Activated CD4-positive, alpha-beta T cell treated with anti-CD3 and anti-CD28 coated beads, Interleukin-10, Interleukin-2, amounts not matched to agents 100 ng/mL and 50 ng/mL, durations not matched to agents 16 hours and 8 hours (primary cell): ENCODE measurements at places on chromosomes 4 and X.

DNA sequence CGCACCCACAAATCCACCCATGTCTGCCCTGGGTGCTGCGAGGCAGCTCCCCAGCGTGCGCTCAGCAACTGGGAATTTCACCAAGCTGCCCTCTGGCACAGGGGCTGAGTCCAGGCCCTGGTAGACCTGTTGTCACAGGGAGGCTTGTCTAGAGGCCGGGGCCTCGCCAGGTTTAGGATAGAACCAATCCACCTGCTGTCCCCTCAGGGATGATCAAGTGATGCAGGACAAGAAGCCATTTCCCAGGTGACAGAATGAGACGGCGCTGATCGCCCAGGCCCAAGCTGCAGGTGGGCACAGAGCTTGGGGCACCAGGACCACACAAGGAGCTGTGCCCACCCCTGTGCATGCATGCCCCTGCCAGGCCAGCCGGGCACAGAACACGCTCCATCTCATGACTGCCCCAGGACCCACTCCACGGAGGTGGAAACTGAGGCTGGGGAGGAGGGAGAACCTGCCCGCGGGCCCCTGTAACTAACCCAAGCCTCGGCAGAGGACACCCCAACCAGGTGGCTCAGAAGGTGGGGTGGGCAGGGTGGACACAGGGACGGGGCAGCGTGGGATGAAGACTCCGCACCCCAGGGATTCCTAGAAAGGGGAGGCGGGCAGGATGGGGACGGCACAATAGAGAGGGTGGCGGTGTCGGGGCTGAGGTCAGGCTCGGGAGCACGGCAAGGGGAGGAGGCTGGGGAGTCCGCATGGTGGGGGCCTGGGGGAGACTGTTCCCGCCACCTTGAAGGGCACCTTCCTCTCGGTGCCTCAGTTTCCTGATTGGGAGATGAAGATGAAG, 78.0 kb downstream of the ZFYVE28 start:
- no peak for DNase-seq

DNA sequence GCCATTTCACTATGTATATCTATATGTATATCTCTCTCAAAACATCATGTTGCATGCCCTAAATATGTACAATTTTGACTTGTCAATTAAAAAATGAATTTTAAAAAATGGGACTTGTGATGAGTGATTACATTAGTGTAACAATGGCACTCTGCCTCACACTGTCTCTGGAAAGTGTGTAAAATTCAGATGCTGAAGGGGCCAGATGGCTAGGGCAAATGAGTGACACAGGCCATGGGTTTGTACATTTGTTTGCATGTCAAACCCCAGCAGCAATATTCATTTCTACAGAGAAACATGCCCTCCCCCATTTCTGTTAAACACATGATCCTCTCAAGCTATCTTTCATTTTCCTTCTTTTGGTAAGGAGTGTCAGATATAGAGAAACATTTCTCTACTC, 8.1 kb downstream of the SCARB2 start:
- no peak for DNase-seq

DNA sequence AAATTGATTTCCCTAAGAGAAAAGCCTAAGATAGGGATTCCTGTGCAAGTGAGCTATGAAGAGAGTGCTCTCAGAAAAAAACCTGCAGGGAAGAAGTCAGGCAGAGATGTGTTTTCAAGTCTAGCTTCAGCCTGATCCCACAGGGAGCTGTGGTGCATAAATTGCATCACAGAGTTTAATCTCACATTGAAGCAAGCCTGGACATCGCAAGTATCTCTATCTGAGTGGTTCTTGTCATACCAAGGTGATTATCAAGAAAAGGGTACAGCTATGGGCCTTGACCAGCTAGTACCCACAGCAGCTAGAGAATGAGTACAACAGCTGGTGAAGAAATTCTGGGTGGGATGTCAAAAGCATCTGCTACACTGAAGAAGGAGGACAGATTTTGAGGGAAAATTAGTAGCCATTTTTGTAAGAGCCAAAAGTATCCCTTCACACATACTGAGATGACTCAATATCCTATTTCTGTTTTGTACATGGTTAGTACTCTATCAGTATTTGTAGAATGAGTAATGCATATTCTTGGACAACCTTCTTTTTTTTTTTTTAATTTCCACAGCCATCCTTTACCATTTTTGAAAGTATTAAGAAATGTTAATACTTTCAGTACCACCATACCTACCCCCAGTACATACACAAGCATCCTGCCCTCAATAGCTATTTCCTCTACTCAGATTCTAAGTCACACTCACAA, 708.9 kb downstream of the IL1RAPL1 start:
- DNase-seq: no peak

- no peak for DNase-seq
Measured at GRCh38 chr4:83862471-83862870, 326.6 kb downstream of the GPAT3 start.

DNA sequence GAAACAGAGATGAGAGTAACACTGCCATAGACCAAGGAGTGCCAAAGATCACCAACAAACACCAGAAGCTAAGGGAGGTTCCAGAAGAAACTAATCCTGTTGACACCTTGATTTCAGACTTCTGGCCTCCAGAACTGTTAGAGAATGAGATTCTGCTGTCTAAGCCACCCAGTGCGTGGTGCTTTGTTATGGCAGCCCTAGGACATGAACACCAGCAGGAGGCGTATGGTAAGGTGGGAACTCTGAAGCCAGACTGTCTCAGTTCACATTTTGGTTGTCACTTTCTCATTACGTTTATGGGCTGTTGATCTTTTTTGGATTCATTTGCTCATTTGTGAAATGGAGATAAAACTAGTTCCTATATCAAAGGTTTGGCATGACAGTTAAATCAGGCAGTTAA, 142.9 kb downstream of the DCHS2 start:
- no peak for DNase-seq

- DNase-seq: no peak
Measured at GRCh38 chr4:90189946-90190345, 62.8 kb downstream of the CCSER1 start.

- DNase-seq: no peak
Measured at GRCh38 chr4:142110136-142110535, 473.8 kb downstream of the IL15 start.
